ENCODE measurements at places on chromosomes 3 and 15.

- no peak for DNase-seq
Measured at GRCh38 chr15:78177447-78177873, 28.3 kb downstream of the IDH3A start.

- no peak for DNase-seq
Measured at GRCh38 chr3:79052054-79052681, 715.6 kb downstream of the ROBO1 start.

- DNase-seq = no peak
Measured at GRCh38 chr3:80771085-80771484, 990.4 kb downstream of the GBE1 start.

GRCh38 chr3:115922681-115923347, 299.5 kb downstream of the GAP43 start:
- no peak for DNase-seq

DNA sequence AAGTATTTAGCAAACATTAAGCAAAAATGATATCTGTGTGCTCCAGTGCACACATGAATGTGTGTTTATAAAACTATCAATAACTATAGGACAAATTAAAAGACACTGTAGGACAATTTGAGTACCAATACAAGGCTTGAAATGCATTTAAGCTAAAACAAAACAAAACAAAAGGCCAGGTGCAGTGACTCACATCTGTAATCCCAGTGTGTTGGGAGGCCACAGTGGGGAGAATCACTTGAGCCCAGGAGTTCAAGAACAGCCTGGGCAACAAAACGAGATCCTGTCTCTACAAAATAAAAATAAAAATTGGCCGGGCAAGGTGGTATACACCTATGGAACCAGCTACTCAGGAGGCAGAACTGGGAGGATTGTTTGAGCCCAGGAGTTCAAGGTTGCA, 50.7 kb downstream of the CSNK1G1 start:
- DNase-seq = no peak

GRCh38 chr3:59512066-59512465, 462.2 kb upstream of the CFAP20DC start:
- no peak for DNase-seq

DNA sequence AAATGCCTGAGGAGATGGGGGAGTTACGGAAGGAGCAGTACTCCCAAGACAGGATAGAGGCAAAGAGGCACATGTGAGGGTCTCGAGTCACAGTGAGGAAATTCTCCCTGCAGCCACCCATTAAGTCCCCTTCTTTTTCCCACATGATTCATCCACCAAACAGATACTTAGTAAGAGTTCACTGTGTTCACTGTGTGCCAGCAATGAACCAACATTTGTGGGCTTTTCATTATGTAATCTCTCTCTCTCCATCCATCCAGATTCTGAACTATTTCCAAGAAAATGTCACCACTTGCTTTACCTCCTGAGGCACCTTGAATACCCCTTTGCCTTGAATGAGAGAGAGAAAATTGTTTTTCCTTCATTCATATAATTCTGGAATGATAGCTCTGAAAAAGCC, 24.6 kb upstream of the LRRFIP2 start:
- no peak for DNase-seq

DNA sequence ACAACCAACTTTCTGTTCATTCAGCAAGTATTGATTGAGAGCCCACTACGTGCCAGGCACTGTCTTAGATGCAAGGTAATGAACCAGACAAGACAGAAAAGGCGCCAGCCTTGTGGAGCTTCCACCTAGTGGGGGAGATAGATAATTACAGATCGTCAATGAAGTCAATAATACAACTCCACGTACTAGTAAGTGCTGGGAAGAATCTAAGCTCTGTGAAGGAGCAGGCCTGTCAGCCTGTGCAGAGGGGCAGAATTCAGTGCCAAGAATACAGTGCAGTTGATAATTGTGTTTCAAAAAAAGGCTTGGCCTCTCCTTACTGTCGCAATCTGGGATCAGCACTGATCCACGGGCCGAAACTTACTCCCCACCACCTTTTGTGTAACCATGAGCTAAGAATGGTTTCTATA, 186.3 kb downstream of the FEZF2 start:
- DNase-seq = no peak

All from activated naive CD4-positive, alpha-beta T cell (primary cell).